ENCODE measurements at places on chromosomes 2 and 18.
A peak's percentile ranks its signal among the peaks of the same experiment; 100 is the strongest.

GRCh38 chr18:59352250-59352855 is 6.7 kb downstream of the LMAN1 start:
- DNase-seq: no peak

GRCh38 chr2:199911052-199911876 is at the start of gene C2orf69:
C2orf69 (plus strand) TSS chr2:199911293; CDS start chr2:199911439, 146 bp downstream.
- DNase-seq: peak; percentile 99

GRCh38 chr2:227256605-227257004 is 68.4 kb upstream of the MFF start:
- DNase-seq: no peak

DNA sequence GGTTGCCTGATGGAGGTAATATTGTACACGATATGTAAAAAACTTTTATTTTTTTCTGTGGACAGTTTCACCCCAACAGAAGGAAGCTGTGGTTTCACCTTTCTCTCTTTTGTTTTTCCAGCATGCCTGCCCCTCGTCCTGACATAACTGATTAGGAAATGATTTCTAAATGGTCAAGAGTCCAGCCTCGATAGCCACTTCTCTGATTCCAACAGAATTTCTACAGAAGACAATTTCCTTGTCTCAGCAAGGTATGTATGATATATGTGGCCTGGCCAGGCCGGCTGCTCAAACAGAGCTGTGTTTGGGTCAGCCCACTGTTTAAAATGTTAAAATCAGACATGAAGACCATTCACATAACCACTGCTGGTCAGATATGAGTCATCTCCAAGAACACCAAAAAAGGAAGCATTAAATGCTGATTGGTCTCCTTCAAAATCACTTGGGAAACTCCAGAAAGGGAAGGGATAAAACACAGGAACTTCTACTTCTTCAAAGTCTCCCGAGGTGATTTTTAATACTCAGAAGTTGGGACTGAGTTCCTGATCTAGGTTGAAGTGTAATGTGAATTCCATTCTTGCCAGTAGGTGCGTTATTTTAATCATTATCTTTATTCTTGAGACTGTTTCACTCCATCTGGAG is 22.3 kb downstream of the ATP8B1 start:
- DNase-seq: no peak

GRCh38 chr2:21498016-21498415 is 374.2 kb downstream of the TDRD15 start:
- no peak for DNase-seq

DNA sequence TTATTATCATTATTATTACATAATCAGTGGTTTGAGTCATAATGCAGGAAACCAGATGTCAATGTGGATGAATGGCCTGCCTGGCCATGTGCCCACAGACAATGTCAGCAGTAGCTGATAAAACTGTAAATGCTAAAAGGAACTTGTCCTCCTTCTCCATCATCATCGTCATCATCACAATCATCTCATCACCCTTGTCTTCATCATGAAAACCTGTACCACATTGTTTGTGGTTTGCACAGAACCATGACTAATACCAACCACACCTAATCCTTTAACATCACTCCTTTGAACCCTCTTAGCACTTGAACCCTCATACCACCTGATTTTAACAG is 96.0 kb downstream of the HNMT start:
- DNase-seq: no peak

- DNase-seq: no peak
Observed at GRCh38 chr2:61898810-61899209, 6.7 kb upstream of the COMMD1 start.

- no peak for DNase-seq
Observed at GRCh38 chr2:117952701-117953100, 61.2 kb downstream of the CCDC93 start.

DNA sequence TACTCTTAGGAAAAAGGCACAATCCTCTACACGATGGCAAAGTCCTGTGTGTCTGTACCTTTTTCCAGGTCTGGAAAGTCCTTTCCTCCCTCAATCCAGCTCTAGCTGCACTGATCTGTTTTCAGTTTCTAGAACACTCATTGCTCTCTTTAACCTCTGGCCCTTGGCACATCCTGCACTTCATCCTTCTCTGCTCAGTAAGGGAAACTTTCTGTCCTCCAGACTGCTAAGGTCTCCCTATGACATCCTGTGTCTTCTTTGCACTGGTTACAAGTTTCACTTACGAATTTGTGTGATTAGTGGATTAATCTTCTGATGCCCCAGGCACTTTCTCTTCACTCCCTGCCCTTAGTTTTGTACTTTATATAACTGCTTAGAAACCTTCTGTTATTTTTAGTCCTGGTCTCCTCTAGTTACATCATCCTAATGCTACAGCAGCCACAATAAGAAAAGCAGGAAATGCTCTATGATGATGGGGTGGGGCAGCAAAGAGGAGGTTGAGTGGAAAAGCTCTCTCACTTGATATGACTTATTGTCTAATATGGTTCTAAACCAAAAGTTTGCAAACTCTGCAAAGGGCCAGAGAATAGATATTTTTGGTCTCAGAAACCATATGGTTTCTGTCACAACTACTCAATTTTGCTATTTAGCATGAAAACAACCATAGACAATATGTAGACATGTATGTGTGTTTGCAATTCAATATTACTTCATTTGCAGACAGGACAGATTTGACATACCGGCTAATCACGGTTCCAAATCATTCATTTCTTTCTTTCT is 568.2 kb downstream of the THSD7B start:
- DNase-seq: no peak

- DNase-seq: peak; percentile 69
Observed at GRCh38 chr2:9473308-9473984, 905 bp upstream of the IAH1 start.

DNA sequence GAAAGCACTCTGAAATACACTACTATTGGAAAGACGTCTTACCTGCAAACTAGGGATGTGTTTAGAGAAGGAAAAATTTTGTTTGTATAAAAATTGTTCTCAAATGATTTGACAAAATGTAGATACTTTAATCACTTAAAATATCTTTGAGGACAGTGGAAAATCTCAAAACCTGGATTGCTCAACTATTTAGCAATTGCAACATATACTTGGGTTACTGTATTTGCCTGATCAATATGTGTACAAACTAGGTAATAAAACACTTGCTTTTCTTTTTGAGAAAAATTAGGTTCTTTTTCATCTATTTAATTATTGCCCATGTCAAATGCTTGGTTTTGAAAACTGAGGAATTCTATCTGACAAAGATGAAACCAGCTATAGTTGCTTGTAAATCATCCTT is 60.9 kb downstream of the CPS1 start:
- DNase-seq: no peak

- DNase-seq: no peak
Observed at GRCh38 chr2:150207979-150208378, 279.5 kb downstream of the RND3 start.

Data from retina (tissue), 1 donor.